ENCODE measurements at places on chromosomes 1 and 21. TPM values are rescaled to one million over a fixed set of nuclear protein-coding genes. Genes with fewer than 3 reads are reported as not detected.

DNA sequence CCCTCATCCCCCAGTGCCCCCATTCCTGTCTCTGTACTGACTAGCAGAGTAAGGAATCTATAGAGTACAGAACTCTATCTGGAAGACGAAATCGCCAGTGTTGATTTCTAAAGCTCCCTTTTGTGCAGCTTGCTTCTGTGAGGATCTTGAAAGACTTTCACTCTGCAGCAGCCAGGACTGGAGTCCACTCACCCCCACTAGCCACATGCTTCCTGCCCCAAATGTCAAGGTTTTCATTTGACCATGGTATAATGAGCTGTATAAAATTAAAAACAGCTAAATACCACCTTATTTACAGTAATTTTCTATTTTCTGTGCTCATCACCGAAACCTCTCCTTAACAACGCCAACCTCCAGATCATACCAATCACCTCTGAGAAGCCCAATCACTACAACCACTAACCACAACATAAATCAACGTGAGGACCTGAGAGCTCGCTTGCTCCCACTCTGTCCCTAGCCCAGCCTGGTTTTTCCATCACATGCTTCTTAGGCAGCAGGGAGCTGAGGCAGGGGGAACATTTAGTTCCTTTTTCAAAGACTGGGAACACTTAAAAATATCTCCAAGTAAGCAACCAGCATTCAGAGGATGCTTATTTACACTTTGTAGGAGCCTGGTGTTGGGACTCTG is 56.1 kb upstream of the IRF2BP2 start:
- H3K36me3 ChIP-seq = no peaks in the 10 kb centered on the region
- no peaks in the 10 kb centered on the region for H3K27me3 ChIP-seq
- H3K27ac ChIP-seq = no peak overlapping the region
- DNase-seq = no peak

DNA sequence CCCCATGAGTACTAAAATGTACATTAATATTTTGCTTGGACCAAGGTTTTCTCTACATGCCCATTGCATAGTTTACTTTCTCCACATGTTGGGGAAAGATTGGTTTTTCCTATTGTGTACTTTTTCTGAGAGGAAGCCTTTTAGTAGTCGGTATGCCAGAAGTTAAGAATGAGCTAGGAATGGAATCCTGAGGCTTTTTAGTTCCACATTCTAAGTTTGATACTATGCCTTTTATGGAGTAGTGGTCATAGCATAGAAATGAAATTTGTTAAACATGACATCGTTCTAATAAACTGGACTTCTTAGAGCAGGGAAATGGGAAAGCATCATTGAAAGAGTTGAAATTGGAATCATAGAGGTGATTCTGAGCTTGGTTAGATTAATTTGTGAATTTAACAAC is 64.3 kb downstream of the BCL9 start:
- peaks cover 4% of the 10 kb centered on the region for H3K4me1 ChIP-seq
- H3K27me3 ChIP-seq = no peaks in the 10 kb centered on the region
- no peak overlapping the region for H3K4me3 ChIP-seq
- H3K27ac ChIP-seq = no peak overlapping the region

- no peaks in the 10 kb centered on the region for H3K4me1 ChIP-seq
- H3K4me3 ChIP-seq = no peak overlapping the region
Observed at GRCh38 chr1:107479865-107480350, 339.1 kb downstream of the NTNG1 start.

DNA sequence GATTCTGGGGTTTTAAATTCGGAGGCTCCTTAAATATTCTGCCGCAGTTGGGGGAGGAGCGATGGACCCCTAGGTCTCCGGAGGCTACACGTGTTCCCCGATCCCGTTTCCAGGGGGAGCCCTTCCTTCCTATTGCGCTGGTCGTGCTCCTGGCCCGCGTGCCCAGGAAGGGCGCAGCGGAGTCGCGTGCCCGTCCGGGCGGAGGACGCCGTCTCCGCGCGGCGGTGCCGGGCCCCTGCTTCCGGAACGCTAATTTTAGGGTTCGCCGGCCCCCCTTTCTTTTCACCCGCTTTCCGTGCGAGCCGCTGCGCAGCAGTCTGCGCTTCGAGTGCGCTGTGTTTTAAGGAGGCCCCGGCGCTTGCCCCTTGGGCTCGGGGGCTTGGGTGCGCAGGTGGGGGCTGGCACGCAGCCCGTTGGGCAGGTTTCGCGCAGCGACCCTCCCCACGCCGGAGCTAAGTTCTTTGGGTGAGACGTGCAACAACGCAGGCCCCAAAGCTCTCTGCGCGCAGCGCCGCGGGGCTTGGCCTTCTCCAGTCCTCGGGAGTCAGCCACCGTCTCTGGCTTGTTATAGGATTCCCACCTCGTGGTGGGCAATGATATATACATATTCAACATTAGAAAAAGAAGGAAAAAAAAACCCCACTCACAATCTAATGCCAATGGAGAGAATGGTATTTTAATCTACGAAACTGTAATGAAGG is 43.5 kb upstream of the DNAJC6 start:
- DNase-seq = peak; percentile 25
- H3K4me3 ChIP-seq = peak overlapping the region; percentile 40
- H3K36me3 ChIP-seq = no peaks in the 10 kb centered on the region
- H3K27ac ChIP-seq = no peak overlapping the region

DNA sequence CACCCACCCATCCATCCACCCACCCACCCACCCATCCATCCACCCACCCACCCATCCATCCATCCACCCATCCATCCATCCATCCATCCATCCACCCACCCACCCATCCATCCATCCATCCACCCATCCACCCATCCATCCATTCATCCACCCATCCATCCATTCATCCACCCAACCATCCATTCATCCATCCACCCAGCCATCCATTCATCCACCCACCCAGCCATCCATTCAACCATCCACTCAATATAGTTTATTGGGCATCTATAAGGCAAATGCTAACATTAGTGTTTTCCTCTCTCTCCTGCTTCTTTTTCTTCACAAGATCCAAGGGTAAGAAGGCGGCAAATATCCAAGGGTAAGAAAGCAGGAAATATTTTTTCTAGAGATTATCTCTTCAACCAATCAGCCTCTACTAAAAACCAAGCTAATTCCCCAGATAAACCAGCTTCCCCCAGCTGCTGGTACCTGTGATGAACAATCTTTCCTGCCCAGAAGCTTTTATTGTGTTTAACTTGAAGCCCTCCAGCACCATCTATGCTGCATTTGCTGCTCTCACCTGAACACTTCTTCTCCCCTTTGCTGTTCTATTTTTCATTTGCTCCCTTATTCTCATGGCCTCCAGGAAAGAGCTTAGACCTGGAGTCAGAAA is 22.6 kb upstream of the ATP2B4 start:
- H3K27me3 ChIP-seq = no peaks in the 10 kb centered on the region
- peaks cover 4% of the 10 kb centered on the region for H3K4me1 ChIP-seq
- no peak for DNase-seq
- no peaks in the 10 kb centered on the region for H3K36me3 ChIP-seq

DNA sequence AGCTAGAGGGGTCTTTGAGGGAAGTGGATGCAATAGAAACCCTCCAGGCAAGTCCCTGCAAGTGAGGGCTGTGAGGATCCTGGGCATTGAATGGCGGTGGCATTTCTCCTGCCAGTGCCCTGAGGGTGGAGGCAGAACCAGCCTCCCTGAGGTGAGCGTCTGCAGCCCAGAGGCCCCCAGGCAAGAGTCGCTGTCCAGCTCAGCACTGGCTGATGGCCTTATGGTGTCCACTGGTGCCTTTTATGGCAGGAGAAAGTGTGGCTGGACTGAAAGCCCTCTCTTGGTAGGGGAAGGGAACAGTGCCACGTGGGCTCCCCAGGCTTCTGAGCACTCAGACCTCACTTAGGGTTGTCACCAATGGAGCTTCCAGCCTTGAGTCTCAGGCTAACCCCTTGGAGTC is 77.3 kb downstream of the SH3BGR start:
- H3K27ac ChIP-seq = no peak overlapping the region
- no peak for DNase-seq
- H3K4me3 ChIP-seq = no peak overlapping the region
- H3K27me3 ChIP-seq = no peaks in the 10 kb centered on the region
- H3K4me1 ChIP-seq = peaks cover 2% of the 10 kb centered on the region
- no peaks in the 10 kb centered on the region for H3K36me3 ChIP-seq

Gene HSPA6
- 7.9 TPM for total RNA-seq

GRCh38 chr21:45365608-45366241 is 39.2 kb upstream of the COL18A1 start:
- no peak overlapping the region for H3K4me3 ChIP-seq
- H3K36me3 ChIP-seq = no peaks in the 10 kb centered on the region
- H3K4me1 ChIP-seq = peaks cover 32% of the 10 kb centered on the region
- no peaks in the 10 kb centered on the region for H3K27me3 ChIP-seq
- DNase-seq = no peak

- no peak overlapping the region for H3K4me3 ChIP-seq
- H3K27me3 ChIP-seq = no peaks in the 10 kb centered on the region
- no peaks in the 10 kb centered on the region for H3K4me1 ChIP-seq
- H3K36me3 ChIP-seq = no peaks in the 10 kb centered on the region
Observed at GRCh38 chr1:154334079-154335024, 9.0 kb downstream of the ATP8B2 start.

DNA sequence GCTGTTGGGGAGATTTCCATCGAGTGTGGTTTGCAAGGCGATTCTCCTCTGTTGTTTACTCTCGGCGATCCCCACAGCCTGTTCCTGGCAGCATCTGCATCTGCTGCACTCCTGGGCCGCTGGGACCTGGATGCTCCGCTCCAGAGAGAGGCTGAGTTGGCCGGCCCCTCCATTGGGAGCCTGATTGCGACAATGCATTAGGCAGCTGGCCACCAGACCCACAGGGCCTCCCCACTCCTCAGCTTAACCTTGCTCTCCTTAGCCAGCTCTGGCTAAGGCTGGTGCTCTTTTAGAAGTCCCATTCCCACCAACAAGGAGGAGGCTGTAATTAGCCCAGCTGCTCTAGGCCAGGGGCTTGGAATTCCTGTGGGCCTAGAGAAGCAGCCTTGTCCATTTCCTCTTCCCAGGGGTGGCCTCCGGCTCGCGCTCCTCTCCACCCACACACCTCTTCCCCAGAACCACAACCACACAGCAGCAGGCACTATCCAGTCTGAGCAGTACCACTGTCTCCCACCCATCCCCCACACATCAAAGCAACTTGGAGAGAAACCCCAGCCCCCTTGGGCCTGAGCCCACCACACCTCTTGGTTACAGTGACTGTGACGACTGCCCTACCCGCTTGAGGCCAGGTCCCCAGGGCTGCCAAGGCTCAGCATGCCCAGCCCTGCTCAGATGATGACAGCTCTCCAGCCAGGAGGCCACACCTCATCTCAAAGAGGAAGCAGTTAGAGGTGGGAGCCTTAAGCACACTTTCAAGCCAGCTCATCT is 193.8 kb upstream of the EDN2 start:
- H3K36me3 ChIP-seq = no peaks in the 10 kb centered on the region
- H3K4me3 ChIP-seq = no peak overlapping the region
- H3K27me3 ChIP-seq = no peaks in the 10 kb centered on the region
- DNase-seq = no peak
- no peak overlapping the region for H3K27ac ChIP-seq

Gene GBP5
- total RNA-seq = 1.7 TPM

Gene CYP4A11
- 0.20 TPM for total RNA-seq

DNA sequence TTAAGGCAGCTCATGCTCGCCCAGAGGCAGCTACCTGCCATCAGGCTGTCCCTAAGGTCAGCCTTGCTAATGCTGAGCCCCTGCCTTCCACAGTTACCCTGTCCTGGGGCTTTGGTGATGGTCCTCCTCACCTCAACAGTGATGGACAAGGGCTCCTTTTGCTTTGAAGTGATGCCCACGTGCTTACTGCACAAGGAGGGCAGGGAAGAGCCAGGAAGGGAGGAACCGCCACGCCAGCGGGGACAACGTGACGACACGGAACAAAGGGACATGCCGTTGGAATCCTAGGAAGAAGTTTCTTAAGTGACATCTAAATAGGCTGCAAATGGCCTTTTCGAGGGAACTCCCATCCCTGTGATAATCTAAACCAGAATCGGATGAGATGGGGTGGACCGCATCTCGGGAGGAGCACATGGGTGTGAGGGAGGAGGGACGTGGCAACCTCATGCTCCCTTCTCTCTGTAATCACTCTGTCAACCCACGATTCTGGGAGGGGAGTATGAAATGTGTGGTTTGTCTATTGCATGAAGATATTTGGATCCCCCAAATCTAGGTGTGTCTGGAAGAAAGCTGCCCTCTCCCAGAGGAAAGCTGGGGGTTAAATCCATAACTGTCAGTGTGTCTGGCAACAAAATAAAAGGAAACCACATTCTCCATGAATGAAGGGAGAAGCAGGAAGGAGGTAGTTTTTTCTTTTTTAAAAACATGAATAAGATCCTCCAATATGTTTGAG is 110.9 kb upstream of the IRF2BP2 start:
- H3K4me3 ChIP-seq = no peak overlapping the region
- H3K27ac ChIP-seq = peak overlapping the region; percentile 10
- DNase-seq = no peak
- no peaks in the 10 kb centered on the region for H3K36me3 ChIP-seq
- H3K4me1 ChIP-seq = peaks cover 43% of the 10 kb centered on the region
- H3K27me3 ChIP-seq = no peaks in the 10 kb centered on the region

DNA sequence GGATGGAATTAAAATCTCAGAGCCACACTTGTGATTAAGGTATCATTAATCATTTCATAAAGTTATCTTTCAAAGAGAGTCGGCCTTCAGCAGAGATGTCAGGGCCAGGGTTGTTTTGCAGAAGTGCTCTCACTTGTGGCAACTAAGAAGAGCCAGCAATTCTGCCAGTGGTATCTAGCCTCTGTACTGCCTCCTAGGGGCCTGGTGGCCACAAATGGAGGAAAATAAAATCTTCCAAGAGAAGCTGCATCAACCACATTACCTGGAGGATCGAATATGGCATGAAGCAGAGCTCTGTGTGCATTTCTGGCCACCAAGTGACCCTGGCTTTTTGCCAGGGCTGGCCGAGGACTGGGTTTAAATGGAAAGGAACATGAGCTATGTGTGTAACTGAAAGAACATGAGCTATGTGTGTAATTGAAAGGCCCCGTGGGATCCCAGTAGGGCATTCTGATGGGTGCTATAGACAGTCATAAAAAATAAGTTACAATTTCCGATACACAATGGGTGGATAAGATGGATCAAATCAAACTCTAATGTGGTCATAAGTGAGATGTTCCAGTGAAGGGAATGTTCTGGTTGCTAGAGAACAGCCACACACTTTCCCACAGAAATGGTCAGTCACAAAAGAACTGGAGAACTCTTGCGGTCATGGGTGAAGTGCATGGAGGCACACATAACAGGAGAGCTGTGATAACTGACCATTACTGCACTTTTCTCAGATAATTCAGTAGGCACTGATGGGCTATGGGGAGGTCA is 335.8 kb downstream of the CAMTA1 start:
- H3K36me3 ChIP-seq = no peaks in the 10 kb centered on the region
- H3K4me1 ChIP-seq = no peaks in the 10 kb centered on the region
- no peaks in the 10 kb centered on the region for H3K27me3 ChIP-seq
- no peak overlapping the region for H3K4me3 ChIP-seq
- H3K27ac ChIP-seq = no peak overlapping the region

Gene C1orf141
- total RNA-seq = not detected

GRCh38 chr1:8006037-8006963 is 19.8 kb downstream of the ERRFI1 start:
- no peak for DNase-seq
- H3K4me3 ChIP-seq = no peak overlapping the region
- H3K36me3 ChIP-seq = no peaks in the 10 kb centered on the region
- no peaks in the 10 kb centered on the region for H3K27me3 ChIP-seq
- no peak overlapping the region for H3K27ac ChIP-seq
- peaks cover 22% of the 10 kb centered on the region for H3K4me1 ChIP-seq

GRCh38 chr1:200488375-200489165 is 78.7 kb upstream of the ZNF281 start:
- H3K4me1 ChIP-seq = no peaks in the 10 kb centered on the region
- H3K27ac ChIP-seq = no peak overlapping the region
- H3K36me3 ChIP-seq = no peaks in the 10 kb centered on the region
- no peaks in the 10 kb centered on the region for H3K27me3 ChIP-seq
- no peak for DNase-seq
- no peak overlapping the region for H3K4me3 ChIP-seq

GRCh38 chr21:42364304-42364865 is 1.9 kb downstream of the TFF1 start:
- H3K4me3 ChIP-seq = no peak overlapping the region
- no peaks in the 10 kb centered on the region for H3K27me3 ChIP-seq
- no peak for DNase-seq

Gene SHCBP1L
- total RNA-seq = not detected

Gene NBL1
- total RNA-seq = 691 TPM

All from ovary (tissue), 10 donors.